Activated CD4-positive, alpha-beta T cell treated with anti-CD3 and anti-CD28 coated beads, Interleukin-2, amount 10 ng/mL, durations not matched to agents 7 days and 5 days (primary cell): ENCODE measurements at places on chromosomes 12 and 14. TPM values are rescaled to one million over a fixed set of nuclear protein-coding genes. Genes with fewer than 3 reads are reported as not detected.

DNA sequence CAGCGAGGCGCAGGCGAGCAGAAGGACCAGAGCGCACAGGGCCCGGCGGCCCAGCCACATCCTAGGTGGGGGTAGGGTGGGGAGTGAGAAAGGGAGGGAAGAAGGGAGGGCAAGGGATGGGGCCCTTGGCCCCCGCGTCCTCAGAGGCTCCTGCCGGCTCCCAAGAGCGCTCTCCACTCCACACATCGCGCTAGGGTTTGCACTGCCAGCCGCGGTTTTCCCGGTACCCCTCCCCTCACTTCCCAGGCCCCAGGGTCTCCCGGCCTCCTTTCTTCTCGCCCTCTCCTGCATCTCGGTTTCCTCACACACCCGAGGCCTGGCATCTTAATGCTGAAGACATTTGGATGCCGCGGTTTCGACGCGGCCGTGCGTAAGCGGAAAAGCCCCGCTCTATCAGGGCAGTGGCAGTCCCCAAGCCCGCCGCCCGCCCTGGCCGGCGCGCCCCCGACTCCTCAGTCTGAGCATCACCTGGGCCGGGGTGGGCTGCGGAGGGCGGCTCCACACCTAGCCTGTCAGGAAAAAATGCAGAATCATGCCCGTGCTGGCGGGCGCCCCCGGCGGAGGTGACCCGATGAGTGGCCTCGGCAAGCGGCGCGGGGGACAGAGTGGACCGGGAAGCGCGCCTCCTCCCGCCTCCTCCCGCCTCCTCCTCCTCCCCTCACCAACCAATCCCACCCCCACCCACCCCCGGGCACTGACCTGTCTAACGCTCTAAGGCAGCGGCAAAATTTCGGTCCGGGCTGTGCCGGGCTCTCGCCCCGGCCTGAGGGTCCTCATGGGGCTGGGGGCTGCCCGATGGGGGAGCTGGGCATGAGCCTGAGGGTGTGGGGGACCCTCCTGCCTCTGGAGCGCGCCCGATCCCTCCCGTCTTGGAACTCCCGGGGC, 686 bp downstream of the B4GALNT1 start:
- no peak for DNase-seq

- DNase-seq = no peak
Measured at GRCh38 chr12:107229827-107230226, 136.5 kb upstream of the CRY1 start.

The ASPG gene
- not detected for total RNA-seq

GRCh38 chr14:78202976-78203375, 32.8 kb downstream of the NRXN3 start:
- no peak for DNase-seq

DNA sequence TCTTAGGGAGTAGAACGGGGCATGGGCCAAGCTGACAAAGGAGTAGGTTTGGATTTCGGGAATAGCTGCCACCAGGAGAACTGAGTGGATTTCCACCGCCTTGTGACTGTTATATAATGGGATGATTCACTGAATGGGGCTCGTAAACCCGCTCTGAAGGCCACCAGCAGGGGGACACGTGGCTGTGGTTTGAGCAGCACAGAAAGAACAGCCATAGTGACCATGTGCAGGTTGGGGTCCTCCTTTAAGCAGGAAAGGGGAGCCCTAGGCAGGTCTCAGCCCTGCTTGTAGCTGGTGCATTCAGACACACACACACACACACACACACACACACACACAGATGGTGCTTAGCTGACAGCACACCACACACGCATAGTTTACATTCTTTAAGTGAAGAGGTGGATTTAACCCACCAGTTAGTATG, 8.6 kb upstream of the ASB2 start:
- no peak for DNase-seq

GRCh38 chr12:56751712-56752598, at the start of gene PRIM1:
TSS of gene PRIM1 (minus strand) at chr12:56752323. CDS start at chr12:56752298, 25 bp downstream.
- DNase-seq = peak; percentile 88

- no peak for DNase-seq
Measured at GRCh38 chr12:6838854-6839253, 1.9 kb upstream of the GNB3 start.

DNA sequence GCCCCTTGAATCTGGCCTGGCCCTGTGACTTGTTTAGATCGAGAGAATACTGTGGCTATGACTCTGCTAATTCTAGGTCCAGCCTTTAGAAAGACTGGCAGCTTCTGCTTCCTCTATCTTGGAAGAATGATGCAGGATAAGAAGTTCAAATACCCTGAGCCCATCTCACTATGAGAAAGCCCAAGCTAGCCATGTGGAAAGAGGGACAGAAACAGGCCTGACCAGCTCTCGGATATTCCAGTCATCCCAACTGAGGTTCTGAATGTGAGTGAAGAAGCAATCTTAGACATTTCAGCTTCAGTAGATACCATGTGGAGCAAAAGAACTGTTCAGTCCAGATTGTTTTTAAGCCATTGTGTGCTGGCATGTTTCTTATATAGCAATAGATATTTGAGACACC, 17.3 kb upstream of the KRR1 start:
- no peak for DNase-seq

The CRIP1 gene
- 753 TPM for total RNA-seq

- no peak for DNase-seq
Measured at GRCh38 chr12:21337959-21338744, 3.4 kb upstream of the SLCO1A2 start.

DNA sequence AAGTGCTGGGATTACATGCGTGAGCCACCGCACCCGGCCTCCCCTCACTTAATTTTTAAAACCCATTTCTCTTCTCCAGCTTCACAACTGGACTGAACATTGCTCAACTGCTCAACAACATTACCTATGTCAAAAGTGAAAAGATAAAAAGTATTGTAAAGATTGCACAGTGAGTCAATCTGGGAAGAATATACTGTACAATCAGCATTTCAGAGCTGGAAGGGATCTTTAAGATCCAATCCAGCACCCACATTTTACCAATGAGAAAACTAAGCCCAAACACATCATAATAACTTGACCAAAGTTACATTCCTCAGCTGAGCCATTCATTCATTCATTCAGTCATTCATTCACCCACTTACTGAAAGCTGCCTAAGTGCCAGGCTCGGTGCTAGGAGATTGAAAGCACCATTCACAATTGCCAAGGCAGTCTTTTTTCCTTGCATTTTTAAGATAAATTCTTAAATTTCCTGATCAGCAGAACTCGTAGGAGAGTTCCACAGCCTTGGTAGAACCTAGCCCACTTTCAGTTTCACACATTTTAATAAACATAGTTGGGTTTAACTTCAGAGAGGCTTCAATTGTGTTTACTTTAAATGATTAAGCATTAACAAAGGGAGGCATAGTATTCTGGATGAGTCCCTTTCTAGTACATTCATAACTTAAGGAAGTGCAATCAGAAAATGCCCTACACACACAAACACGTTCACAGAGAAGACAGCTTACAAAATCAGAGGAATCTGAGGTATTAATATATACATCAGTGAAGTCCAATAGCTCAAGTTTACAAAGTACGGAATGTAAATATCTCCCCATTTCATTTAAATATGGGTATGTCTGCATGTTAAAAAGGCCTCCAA, 3.0 kb downstream of the GALNT4 start:
- DNase-seq = no peak

DNA sequence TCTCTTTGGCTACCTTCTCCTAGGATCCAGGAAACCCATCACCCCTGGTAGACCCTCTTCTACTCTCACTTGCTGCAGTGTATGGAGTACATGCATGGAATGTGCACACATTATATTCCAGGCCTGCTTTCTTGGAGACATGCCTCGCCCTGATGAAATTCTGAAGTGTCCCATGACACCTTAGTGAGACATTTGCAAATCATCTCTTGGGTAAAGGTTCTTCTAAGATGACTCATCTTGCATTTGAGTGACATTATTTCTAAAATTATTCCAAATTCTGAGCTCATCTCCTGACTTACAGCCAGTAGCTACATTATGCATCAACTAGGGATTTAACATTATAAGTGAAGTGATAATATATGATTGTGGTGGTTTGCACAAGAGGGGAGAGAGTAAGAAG, 49.8 kb downstream of the SDR9C7 start:
- DNase-seq = no peak

- DNase-seq = no peak
Measured at GRCh38 chr12:12405882-12406281, 49.0 kb downstream of the BORCS5 start.

- DNase-seq = no peak
Measured at GRCh38 chr12:62625228-62625627, 158.6 kb downstream of the MON2 start.

The TAS2R19 gene
- 3.1 TPM for total RNA-seq

The MIP gene
- total RNA-seq = not detected

DNA sequence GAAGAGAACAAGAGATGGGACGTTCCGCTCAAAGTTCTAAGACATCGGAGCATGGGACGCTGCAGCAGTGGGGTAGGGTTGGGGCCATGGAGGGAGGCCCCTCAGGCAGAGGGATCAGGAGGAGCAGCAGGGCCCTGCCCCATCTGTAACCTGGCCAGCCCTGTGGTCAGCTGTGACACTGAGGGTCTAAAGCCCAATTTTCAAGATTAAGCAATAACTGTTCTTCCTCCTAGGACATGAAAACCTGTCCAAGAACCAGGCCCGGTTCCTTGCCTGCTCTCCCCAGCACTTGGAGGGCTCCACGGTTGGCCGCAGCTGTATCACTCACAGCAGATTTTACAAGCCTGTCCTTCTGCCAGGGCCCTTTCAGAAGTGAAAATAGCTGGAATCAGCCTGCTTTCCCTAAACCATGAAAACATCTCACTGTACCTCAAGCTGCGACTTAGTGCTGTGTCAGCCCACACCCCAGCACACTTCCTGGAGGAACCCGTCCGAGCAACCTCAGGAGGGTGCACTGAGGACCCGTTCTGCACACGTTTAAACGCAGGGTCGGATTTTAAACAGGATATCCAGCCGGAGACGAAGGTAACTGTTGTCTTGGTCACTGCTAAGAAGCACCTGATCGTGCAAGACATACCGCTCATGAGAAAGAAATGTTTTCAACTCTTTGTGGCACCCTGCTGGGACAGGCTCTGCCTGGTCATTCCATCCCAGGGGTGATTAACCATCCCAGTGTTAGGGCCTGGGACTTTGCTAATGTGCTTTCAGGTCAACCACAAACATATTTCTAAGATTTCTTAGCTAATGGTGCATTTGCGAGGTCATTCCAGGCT, 201.9 kb upstream of the DIO3 start:
- no peak for DNase-seq
